Posterior cingulate gyrus (tissue), 11 donors: ENCODE measurements at places on chromosomes 11 and 22.
A peak's percentile ranks its signal among the peaks of the same experiment; 100 is the strongest.

- no peak for DNase-seq
Measured at GRCh38 chr22:35315141-35315854, 15.6 kb downstream of the TOM1 start.

DNA sequence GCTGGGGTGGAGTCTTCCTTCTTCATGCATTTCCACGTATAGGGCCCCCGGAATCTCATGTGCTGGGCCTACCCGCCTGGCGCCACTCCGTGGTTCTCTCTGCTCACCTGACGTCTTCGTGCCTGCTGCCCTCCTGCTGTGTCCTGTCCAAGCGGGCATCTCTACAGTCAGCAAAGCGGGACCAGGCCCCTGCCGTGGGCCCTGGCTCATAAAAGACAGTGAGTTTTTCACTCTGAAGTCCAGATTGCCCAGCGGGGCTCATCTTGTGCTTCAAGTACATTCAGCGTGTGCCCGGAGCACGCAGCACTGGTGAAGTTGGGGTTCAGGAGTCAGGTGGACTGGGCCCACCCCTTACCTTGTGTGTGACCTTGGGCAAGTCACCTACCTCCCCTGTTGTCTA, 17.4 kb downstream of the C11orf24 start:
- no peak for DNase-seq

DNA sequence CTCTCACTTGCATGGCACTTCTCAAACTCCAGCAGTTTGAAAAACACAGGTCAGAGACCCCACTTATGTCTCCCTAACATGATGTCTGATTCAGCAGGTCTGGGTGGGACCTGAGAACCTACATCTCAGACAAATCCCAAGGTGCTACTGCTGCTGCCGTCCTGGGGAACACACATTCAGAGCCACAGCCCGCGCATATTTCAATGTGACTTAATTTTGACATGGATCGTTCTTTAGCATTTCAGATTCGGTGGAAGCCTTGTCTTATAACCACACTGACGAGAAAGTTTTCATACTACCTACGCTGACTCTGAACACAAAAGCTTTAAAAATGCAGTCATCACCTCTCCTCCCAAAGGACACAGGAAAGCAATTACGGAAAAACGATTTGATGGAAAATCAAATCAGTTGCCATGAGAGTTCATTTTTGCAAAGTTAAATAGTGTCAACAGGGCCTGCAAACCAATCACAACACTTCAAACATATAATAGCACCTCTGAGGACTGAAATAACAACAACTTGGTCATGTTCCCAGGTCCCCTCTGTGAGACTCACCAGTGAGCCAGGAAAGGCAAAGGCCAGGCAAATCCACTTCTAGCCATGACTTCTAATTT, 132.6 kb downstream of the SHANK2 start:
- peak; percentile 17 for DNase-seq

- DNase-seq = no peak
Measured at GRCh38 chr11:114236829-114237228, 59.4 kb upstream of the NNMT start.

GRCh38 chr11:34719303-34719848, 98.5 kb downstream of the EHF start:
- no peak for DNase-seq

- peak; percentile 49 for DNase-seq
Measured at GRCh38 chr22:27682437-27682836, 119.1 kb downstream of the MN1 start.

DNA sequence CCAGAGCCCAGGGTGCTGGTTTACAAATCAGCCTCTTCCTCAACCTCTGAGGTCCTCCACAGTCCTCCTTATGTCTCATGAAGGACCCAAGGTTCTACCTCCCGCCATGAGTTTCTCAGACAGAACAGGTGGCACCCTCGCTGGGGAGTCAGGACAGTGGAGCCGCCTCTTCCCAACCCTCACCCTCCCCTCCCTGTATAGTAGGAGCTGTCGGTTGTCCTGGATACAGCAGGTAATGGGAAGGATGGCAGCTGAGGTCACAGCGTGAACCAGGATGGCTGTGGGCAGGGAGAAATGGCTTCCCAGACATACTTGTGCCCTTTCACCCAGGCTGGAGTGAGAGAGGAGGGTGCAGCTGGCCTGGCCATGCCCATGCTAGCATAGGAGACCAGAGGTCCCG, 134.6 kb downstream of the CHST1 start:
- DNase-seq = no peak

DNA sequence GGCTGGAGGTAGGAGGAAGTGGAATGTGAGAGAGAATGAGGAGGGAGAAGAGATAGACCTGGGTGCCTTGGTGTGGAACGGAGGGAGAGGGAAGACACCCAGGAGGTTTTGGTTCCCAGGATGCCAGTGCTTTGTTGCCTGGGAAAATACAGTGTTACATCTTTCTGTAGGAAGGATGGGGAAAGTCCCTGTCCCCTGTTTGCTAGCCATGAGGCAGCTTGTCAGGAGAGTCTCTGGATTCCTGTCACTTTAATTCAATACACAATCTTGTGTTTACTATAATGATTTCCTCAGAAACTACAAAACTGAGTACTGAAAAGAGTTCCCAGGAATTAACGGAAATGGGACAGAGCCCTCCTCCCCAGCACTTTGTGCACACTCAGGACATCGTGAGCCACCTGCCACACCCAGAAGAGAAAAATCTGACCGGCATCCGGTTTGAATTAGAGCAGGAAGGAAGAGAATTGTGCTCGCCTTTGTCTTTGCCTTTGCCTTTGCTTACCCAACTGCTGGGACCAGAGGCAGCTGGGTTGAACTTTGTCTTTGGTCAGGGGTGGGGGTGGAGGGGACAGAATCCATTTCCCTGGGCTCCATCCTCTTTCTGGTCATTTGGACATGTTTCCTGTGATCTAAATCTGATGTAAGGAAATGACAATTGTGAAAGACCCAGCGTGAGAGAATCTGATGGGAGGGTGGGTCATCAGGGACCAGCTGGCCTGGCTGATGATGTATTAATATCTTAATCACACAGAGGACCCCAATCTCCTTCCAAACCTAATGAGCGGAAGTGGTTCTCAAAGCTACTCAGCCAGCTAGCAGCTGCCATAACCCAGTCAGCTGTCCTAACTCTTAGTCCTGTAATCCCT, 1.3 kb upstream of the LIMK2 start:
- no peak for DNase-seq

- no peak for DNase-seq
Measured at GRCh38 chr11:35811783-35812182, 132.1 kb upstream of the LDLRAD3 start.

- DNase-seq = no peak
Measured at GRCh38 chr22:29511126-29511862, 31.3 kb downstream of the NEFH start.

GRCh38 chr11:122075016-122075415, 41.0 kb downstream of the BLID start:
- DNase-seq = no peak
